ENCODE measurements at places on chromosomes 1 and 21.

- no peak for DNase-seq
These were observed 82.1 kb downstream of the ADARB1 start for GRCh38 chr21:45156459-45156858.

DNA sequence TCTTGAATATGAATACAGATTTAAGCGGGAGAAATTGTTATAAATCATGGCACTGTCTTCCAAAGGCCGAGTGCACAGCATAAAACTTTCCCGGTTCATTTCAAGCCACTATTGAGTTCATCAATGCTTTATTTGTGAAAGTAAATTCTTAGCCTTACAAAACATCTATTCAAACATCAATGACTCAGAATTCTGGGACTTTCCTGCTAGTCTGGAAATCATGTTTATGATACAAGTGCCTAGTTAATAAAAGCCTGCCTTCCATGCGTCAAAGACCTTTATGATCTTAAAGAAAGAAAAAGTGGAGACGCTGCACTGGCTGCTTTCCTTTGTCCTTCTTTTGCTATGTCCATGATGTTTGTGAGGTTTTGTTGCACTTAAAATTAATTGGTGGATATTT lies 137.7 kb downstream of the SETD4 start:
- no peak for DNase-seq

DNA sequence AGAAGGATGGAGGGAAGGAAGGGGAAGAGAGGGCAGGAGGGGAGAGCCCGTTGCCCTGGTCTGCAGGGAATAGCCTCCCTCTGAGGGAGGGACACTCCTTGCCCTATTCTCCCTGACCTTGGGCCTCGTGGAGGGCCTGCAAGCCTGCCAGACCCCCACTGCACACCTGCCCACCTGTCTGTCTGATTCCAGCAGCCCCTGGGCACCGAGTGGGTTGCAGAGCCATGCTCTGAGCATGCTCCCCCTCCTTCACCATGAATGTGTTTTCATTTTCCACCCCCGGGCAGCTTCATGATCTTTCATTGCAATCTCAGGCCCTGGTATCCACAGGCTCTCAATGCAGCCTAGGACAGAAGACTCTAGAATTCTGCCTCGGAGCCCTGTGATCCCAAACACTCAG lies 5.1 kb upstream of the NPHP4 start:
- DNase-seq = no peak

GRCh38 chr1:29626066-29626465 lies 389.7 kb downstream of the PTPRU start:
- no peak for DNase-seq

DNA sequence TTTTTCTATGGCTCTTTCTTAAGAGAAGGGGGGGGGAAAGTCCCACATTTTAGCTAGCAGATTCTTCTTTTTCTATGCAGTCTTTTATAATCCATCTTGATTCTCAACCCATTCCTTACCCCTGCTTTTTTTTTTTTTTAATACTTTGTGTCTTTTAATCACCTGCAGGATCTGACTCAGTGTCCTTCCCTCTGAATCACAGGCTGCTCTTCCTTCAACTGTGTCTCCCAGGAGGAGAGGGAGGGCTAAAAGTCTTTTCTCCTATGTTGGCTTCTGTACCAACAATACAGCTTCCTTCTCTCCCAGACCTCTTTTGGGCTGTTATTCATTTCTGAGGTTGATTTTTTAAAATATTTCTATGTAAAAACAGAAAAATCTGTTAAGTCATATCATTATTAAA lies 686.2 kb downstream of the ADGRL2 start:
- no peak for DNase-seq

DNA sequence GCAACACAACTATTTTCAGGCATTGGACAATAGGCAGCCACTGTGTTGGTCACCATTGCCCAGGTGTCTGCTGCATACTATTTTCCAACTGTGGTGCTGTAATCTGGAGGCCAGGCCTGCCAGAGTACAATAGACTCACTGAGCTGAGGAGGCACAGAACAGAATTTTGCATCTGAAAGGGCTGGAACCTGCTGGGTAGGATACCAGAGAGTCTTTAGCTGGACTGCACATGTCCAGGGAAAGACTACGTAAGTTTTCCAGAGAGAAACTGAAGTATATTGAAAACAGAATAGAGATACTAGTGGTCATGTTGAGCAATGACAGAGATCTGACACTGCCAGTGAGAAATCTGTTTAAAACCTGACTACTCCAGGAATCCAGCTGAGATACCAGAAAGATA lies 200.8 kb downstream of the RASAL2 start:
- no peak for DNase-seq

- DNase-seq = no peak
These were observed 17.2 kb downstream of the GNG12 start for GRCh38 chr1:67816095-67816475.

GRCh38 chr1:151165281-151165737 lies 393 bp downstream of the LYSMD1 start:
- DNase-seq = no peak

GRCh38 chr1:228259951-228260350 lies 52.1 kb downstream of the OBSCN start:
- no peak for DNase-seq

DNA sequence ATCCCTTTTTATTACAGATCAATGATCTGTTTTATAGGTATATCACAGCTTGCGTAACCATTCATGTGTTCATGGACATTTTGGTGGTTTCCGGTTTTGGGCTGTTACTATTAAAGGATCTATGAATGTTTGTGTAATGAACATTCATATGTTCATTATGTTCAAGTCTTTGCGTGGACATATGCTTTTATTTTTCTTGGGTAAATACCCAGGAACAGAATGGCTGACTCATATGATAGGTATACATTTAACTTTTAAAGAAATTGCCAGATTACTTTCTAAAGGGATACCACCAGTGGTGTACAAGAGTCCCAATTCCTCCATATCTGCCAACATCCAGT lies 73.7 kb downstream of the SPATA46 start:
- DNase-seq = no peak

- DNase-seq = peak; percentile 11
These were observed 648 bp upstream of the ADAR start for GRCh38 chr1:154608397-154609270.

DNA sequence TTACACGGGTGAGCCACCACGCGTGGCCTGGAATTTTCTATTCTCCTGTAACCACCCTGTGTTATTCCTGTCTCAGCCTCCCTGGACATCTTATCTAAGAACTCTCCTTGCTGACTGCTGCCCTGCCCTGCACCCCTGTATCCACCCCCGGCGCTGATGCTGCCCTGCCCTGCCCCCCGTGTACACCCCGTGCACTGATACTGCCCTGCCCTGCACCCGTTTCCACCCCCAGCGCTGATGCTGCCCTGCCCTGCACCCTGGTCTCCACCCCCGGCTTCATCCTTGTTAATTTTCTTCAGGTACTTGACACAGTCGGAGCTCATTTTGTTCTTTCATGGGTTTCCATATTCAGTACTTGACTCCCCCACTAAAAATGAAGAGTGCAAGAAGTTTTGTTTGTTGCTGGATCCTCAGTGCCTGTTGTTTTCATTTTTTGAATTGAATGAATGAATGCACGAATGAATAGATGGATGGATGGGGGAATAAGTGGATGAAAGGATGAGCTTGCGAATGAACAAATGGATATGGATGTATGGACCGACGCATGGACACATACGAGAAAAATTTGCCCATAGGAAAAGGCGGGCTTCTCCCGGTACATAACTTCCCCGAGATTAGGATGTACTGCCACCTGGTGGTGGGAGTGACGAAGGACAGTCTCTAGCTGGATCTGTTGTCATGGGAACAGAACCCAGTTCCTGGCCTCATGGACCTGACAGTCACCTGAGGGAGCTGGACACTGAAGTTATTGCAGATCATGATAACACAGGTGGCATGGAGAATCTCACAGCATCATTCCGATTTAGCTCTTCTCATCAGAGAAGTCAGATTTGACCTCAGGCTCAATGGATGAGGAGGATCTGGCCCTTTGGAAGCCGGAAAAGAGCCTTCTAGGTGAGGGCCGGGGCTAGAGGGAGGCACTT lies 14.9 kb downstream of the AADACL4 start:
- DNase-seq = peak; percentile 51

DNA sequence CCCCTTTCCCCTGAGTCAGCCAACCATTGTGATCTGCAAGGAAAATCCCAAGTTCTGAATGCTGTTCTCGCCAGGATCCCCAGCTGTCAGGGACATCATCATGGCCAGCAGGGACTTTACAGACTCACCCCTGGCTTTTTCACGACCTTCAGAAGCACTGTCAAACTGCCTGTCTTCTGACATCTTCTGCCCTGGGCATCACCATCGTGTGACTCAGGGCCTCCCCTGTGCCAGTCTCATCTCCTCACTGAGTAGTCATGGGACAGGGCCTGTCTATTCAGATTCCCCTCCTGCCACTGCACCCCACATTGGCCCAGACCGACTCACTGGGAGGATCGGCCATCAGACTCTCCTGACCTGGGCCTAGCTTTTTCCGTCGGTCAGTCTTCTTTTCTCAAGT lies 72.5 kb upstream of the VAMP3 start:
- no peak for DNase-seq

- no peak for DNase-seq
These were observed 35.8 kb downstream of the UBIAD1 start for GRCh38 chr1:11308699-11309224.

GRCh38 chr1:154755858-154756730 lies 114.0 kb downstream of the KCNN3 start:
- DNase-seq = no peak

DNA sequence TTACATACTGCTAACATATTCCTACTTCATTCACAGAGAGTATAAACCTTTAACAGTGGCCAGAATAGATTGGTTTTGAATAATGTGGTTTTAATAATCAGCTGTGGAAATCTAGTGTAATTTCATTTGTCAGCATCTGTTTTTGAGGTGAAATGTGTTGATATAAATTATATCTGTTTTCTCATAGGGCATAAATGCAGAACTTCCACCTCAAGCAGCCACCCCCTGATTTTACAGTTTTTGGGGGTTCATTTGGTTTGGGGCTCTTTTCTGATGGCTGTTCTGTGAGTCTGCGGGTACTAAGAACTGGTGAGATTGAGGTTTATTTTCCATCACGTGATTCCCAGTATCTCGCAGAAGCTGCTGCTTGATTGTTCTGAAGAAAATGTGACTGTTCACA lies 23.2 kb downstream of the EDARADD start:
- no peak for DNase-seq

DNA sequence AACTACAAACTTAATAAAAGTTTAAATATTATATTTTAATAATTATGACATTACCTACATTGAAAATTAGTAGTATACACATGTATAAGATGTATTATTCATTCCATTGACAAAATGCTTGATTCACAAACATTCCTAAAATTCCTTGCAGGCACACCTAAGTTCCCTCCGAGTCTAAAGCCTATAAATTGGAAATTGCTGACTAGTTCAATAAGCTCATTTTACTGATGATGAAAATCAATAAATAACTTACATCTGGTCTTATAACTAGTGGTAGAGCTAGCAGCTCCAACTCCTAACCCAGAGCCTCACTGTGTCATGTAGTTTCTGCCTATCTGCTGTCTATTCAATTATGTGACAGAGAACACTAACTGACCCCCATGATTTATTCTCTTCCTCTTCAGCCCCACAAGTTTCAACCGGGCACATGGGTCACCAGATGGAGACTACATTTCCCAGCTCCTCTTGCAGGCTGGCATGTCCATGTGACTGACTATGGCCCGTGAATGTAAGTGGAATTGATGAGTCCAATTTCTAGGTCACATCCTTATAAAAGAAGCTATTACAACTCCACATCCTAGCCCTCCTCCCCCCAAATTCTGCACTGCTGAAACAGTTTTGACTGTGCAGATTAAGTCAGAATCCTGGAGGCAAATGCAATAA lies 29.6 kb upstream of the LRRC8D start:
- no peak for DNase-seq

- DNase-seq = no peak
These were observed 3.6 kb downstream of the RGS1 start for GRCh38 chr1:192579010-192579738.

DNA sequence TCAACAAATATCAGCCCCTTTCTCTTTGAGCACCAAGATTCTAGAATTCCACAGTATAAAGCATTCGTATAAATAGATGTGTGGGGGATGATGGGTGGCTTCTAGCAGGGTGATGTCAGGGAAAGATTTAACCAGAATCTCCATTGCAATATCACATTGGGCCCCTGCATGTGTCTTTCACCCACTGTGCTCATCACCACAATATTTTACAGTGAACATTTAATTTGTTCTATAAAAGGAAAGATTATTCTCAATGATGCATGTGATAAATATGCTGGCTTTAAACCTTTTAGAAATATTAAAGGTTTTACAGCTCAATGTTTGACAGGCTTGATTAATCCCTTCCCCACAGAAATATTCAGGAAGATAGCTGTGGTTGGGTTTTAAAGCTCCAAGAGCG lies 457.8 kb upstream of the DAB1 start:
- no peak for DNase-seq

Measured in stimulated activated CD4-positive, alpha-beta T cell treated with anti-CD3 and anti-CD28 coated beads, Interleukin-1b, Interleukin-23, amount 100 ng/mL, for 1 hour (primary cell).